Ovary (tissue), 10 donors: ENCODE measurements at places on chromosomes 11 and 22. TPM values are rescaled to one million over a fixed set of nuclear protein-coding genes. Genes with fewer than 3 reads are reported as not detected.

DNA sequence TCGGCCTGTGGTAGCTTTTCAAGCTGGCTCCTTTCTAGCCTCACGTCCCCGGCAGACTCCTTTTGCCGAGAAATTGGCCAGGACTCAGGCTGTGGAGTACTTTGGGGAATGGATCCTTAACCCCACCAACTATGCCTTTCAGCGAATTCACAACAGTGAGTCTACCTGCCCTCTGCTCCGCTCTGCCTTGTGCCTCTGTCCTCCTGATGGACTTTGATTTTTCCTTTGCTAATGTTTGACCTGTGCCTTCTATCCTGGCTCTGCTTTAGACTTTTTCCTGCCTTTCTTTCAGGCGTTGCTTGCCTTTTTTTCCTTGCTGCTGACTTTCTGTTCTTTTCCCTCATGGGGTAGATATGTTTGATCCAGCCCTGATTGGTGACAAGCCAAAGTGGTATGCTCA is 12.5 kb downstream of the MADD start:
- DNase-seq, result no peak

GRCh38 chr22:20408891-20409290 is 14.9 kb downstream of the ZNF74 start:
- DNase-seq, result peak; percentile 5

- no peak for DNase-seq
These were observed 238.0 kb downstream of the METTL15 start for GRCh38 chr11:28346209-28346608.

Gene RIMBP3C
- total RNA-seq, result 0.15 TPM

- DNase-seq, result no peak
These were observed 18.7 kb downstream of the TMPRSS13 start for GRCh38 chr11:117910525-117910924.

GRCh38 chr11:122717264-122717867 is 61.8 kb downstream of the UBASH3B start:
- no peak for DNase-seq

DNA sequence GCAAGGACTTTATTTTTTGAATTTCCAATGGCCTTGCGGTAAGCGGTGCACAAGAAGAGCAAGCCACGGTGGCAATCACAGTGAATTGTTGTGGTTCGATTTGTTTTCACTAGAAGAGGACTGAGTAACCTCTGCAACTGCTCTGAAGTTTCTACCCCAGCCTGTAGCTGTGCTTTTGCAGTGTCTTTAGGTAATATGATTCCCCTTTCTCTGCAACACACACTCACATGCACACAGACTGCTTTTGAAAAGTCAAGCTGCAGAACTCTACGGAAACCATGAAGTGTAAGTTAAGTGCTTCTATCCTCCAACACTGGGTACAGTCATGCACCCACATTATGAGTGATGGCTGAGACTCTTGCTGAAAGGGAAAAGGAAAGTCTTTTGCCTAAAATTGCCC is 38.4 kb downstream of the CD44 start:
- DNase-seq, result no peak

- no peak for DNase-seq
These were observed 21.1 kb downstream of the KCTD17 start for GRCh38 chr22:37072673-37073072.

Gene MGAT3
- 0.95 TPM for total RNA-seq

DNA sequence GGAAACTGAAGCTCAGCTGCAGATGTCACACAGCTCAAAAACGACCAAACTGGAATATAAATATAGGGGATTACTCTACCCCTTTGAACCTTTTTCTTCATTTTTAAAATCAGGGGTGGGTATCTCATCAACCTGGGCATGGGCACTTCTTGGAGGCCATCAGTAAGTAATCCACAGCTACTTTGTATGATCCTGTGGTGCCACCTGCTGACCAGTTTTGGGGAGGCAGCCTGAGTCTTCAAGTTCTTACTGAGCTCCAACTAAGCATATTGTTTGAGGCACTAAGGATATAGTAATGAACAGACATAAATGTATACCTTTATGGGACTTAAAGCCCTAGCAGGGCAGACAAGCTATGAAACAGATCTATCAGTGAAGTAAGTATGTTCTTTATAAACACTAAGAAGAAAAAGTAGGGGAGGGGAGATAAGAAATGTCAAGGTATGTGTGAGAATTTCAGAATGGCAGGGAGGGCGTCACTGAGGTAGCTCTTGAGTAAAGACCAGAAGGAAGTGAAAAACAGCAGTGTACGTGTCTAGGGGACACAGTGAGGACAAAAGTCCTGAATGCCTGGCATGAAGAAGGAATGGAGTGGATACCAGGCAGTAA is 18.4 kb downstream of the TUB start:
- peak; percentile 85 for DNase-seq

Gene OR10A2
- not detected for total RNA-seq

Gene C22orf42
- not detected for total RNA-seq

DNA sequence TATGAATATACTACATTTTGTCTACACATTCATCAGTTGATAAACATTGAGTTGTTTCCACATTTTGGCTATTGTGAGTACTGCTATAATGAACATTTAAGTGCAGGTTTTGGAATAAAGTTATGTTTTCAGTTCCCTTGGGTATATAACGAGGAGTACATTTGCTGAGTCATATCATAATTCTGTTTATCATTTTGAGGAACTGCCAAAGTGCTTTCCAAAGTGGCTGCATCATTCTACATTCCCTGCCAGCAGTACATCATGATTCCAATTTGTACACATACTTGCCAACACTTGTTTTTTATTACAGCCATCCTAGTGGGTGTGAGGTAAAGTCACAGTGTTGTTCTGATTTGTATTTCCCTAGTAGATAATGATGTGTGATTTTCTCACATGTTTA is 1458.6 kb upstream of the TENM4 start:
- DNase-seq, result no peak
